ENCODE measurements at places on chromosomes 4 and X.

- no peak for DNase-seq
Observed at GRCh38 chr4:128600996-128601871, 208.3 kb upstream of the JADE1 start.

- no peak for DNase-seq
Observed at GRCh38 chr4:721261-722168, 15.9 kb downstream of the PCGF3 start.

- no peak for DNase-seq
Observed at GRCh38 chr4:2893772-2894171, 50.1 kb downstream of the ADD1 start.

- no peak for DNase-seq
Observed at GRCh38 chr4:65227628-65228027, 442.7 kb downstream of the EPHA5 start.

DNA sequence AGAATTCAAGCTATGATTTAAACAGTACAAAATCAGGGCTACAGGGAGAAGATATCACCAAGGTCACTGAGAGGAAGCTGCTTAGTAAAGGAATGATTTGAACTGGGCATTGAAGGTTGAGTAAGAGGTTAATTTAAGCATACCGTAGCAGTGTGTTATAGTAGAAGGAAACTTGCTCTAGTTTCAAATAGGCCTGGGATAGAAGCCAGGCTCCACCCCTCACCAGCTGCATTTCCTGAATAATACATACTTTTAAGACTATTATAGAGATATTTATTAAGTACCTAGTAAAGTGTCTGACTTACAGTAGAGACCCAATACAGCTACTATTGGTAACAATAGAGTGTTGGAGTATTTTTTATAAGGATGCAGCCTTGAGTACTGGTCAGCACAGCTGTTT is 118.0 kb upstream of the GLRA2 start:
- DNase-seq, result no peak

GRCh38 chr4:185902654-185903053 is 90.7 kb upstream of the SORBS2 start:
- DNase-seq, result no peak

DNA sequence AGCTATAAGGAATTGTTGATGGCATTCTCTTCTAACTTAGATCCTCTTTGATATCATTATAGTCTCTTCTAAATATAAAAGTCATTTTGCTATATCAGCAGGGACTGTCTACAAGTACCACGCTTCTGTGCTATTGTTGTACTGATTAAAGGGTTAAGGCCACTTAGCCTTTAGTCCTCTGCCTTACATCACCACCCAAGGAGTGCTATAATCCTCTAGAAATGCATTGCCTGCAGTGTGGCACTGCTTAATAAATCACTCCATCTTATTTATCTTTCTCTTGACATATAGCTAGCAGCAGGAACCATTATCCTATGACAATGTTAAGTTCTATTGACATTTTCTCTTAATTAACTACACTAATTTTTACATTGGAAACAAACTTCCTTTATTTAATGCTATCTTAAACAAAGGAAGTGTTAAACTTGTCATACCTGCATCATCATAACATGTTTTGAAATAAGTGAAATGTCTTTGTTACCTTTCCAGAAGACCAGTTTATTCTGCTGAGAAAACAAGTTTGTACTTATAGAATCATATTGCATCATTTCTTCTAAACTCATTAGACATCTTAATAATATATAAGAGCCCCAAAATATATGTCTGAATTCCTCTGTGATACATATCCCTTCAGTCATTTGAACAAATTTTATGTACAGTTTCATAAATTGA is 360.9 kb upstream of the ATOH1 start:
- DNase-seq, result no peak

DNA sequence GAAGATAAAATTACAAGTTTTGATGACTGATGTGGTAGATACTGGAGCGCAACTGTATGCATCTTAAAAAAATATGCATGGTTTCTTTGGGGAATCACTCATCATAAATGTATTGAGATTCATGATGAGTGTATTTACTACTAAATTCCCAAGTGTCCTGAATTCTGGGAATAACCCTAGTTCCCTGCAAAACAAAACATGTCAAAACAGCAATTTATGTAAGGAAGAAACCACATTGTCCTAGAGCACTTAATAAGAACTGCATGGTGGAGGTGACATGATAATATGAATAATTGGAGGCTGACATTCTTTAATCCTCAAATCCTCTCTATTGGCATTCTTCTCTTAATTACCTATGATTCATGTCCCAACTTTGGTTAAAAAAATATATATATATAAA is 1804.7 kb downstream of the STIM2 start:
- DNase-seq, result no peak

DNA sequence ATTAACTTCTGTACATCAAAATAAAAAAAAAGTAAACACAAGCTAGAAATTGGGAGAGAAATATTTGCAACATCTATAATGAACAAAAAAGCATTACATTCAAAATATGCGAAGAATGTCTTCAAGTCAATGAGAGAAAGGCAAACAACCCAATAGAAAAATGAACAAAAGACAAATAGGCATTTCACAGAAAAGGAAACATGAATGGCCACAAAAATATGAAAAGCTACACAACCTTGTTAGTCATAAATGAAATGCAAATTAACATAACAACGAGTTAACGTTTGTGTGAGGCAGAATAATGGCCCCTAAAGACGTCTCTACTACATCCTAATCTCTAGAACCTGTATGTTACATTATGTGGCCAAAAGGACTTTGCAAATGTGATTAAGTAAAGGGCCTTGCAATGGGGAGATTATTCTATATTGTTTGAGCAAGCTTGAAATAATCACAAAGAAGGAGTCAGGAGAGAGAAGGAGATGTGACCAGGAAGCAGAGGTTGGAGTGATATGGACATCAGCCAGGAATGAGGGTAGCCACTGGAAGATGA is 86.8 kb downstream of the WDFY3 start:
- no peak for DNase-seq

GRCh38 chr4:173446416-173446815 is 47.5 kb upstream of the SCRG1 start:
- DNase-seq, result no peak

DNA sequence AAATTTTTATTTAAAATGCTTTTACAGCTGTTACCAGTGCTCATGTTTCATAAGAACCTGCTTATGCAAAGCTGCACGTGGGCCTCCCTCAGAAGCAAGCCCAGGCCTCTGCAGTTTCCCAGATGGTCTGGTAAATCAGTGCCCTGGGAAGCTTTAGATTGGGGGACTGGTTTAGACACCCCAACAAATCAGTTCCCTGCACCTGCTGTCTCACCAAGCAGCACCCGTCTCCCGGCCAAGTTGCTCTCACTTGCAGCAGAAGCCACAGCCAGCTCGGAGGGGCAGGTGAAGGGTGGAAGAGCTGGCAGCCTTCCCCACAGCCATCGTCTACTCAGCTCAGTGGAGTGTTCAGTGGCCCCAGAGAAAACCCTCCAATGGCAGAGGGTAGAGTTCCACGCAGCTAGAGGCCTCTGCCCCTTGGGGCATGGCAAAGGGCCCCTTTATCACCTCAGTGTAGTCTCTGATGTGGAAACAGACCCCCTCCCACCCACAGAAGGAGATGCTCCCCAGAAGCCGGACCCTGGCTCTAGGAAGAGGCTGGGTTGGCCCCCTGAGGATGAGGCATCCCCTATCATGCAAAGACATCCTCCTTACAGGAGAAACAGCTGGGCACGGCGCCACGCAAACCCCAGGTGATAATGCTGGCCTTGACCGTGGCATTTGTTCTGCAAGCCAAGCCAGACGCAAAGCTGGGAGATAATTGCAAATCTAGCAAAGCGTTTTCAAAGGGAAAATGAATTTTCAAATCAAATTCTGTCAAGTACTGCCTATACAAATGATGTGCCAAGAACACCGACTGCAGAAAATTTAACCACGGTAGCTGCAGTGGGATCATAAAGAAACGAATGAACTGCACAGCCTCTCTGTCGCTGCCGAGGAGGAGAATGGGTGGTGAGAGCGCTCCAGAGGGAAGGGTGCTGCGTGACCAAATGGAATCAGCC is 51.9 kb downstream of the ZFYVE28 start:
- no peak for DNase-seq

DNA sequence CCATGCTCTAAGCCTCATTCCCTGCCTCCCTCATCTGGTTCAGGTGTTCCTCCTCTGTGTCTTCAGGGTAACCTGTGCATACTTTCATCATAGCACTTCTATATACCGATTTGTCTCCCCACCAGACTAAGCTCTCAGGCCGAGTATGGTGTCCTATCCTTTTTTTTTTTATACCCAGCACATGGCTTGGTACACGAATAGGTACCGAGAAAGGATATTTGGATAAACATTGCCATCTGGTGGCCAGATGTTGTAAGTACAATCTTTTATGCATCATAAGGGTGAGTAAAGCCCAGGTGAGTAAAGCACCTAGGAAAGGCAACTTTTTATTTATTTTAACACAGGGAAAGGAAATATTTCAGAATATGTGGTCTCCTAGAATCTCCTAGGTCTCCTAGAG is 68.4 kb downstream of the MID2 start:
- DNase-seq, result no peak

GRCh38 chr4:70570796-70571195 is 21.3 kb upstream of the AMBN start:
- DNase-seq, result no peak

DNA sequence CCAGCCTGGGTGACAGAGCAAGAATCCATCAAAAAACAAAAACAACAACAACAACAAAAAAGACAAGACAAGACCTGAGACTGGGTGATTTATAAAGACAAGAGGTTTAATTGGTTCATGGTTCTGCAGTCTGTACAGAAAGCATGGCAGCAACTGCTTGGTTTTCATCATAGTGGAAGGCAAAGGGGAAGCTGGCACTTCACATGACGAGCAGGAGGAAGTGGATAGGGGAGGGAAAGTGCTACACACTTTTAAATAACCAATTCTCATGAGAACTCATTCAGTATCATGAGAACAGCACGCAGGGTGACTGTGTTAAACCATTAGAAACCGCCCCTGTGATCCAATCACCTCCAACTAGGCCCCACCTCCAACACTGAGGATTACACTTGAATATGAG is 28.4 kb upstream of the SLC10A7 start:
- DNase-seq, result no peak

- no peak for DNase-seq
Observed at GRCh38 chr4:11878241-11878640, 449.5 kb upstream of the HS3ST1 start.

DNA sequence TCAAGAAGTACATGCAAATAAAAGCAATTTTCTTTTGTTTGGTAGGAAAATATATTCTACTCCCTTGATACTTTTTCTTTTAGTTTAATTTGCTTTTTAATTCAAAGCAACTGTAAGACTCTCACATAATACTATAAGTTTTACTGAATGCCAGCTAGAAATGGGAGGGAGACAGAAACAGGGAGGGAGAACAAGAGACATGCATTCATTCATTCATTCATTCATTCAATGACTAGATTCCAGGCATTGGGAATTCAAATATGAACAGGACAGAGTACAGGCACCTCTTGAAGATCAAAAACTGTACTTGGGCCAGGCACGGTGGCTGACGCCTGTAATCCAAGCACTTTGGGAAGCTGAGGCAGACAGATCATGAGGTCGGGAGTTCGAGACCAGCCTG is 85.6 kb downstream of the THOC2 start:
- DNase-seq, result no peak

GRCh38 chr4:80065601-80066000 is 7.4 kb downstream of the ANTXR2 start:
- no peak for DNase-seq

DNA sequence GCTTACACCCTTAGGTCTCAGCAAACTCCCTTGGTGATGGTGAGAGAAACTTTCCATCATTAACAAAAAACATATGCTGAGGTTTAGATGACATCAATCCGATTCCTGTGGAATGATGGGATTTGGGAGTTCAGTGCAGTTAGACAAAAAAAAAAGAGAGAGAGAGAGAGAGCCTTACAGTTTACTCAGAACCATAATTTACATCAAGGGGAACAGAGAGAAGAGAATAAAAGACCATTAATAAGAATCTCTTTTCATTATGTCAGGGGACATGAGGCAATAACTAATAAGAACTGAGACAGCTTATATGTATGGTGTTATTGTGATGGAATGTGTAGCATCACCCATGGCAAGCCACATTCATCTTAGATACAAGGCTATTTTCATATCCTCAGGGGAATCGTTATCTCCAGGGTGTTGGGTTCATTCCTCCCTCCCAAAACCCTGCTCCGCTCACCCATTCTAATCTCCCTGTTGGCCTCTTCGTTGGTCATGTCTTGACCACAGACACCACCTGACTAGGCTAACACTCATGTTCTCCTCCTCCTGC is 175.7 kb upstream of the MXRA5 start:
- DNase-seq, result no peak

All from activated CD8-positive, alpha-beta memory T cell treated with anti-CD3 and anti-CD28 coated beads, Interleukin-2, amount 50 U/mL, for 4 hours (primary cell).